ENCODE measurements at places on chromosomes 1 and 21. TPM values are rescaled to one million over a fixed set of nuclear protein-coding genes. Genes with fewer than 3 reads are reported as not detected.

- no peak for DNase-seq
These were observed 2.2 kb downstream of the COPA start for GRCh38 chr1:160340866-160341265.

The HPDL gene
- total RNA-seq = not detected

DNA sequence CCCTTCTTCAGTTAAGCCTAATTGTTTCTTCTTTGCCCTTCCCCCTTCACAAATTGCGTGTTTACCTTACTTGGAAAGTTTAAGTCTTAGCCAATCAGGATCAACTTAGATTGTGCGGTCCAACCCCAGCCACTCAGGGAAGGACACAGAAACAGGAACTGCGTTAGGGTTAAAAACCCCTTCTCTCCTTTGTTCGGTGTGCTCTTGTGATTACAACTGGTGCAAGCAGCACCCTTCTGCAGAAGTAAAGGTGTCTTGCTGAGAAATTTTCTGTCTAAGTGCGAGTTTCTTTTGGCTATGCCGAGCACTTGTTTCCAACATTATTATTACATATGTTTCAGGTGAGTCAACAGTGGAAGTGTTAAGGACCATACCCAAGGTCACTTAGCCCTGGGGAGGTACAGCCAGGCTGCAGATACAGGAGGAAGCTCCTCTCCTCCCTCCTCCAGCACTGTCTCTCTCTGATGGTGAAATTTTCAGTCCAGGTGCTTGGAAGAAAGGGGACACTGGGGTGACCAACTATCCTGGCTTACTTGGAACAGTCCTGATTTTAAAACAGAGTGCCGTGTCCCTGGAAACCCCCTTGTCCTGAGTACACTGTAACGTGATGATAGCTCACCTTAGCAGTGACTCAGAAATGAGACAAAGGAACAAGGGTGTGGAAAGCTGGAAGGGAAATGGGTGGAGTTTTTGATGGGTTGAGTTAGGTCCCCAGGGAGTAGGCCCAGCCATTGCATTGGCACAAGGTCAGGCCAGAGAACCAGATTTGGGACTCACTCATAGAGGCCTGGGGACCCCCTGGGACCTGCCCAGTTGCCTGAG is 68.7 kb upstream of the KLHDC7A start:
- DNase-seq = no peak

DNA sequence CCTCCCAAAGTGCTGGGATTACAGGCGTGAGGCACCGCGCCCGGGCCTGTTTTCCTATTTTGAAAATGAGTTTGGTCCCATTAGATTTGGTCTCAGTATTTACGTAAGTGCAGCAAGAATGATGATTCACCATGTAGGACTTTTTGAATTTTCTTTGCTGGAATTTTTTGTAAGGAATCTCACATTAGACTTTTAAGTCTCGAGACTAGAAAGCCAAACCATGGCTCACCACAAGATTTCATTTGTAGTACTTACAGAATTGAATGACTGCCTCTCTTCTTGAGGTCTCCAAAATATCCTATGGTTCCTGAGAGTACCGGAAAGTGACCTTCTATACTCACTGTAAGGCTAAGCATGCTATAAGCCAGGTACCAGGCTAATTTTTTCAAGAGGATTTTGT is 325 bp downstream of the OR14A2 start:
- DNase-seq = no peak

DNA sequence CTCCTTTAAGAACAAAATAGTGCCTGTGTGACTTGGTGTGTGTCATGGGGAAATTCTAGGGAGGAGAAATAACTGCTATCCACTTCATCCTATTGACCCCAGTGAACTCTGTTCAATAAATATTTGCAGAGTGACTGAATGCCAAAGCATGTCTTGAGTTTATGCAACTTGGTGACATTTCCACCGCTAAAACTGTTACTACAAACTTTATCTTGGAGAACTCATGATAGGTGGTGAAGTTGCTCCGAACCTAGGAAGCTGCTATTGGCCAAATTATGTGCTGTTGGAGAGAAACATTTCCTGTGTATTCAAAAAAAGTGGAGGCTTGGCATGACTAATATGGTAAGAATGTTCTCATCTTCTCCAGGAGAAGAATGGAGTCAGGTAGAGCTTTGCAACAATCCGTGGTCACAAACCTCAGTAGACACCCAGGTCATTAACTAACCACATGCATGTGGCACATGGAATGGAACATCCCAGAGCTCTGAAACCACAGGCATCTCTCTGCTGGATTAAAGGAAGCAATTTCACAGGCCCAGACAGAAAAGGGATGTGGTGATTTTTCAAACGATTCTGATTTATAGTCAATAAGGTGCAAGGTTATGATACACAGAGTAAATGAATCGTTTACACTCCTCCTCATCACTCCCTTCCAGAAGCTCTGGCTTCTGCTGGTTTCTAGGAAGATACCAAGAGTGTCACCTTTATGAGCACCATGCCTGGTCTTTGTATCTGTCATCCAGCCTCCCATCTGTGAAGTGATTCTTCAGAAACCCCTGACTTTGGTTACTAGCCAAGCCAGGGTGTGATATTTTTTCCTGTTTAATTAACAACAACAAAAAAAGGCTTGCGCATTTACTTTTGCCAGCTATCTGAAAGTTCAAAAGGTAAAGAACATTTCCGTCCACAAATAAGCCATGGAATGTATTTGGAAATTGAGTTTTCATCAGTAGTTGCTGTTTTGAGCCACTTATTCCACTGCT is 361.1 kb downstream of the TGFB2 start:
- no peak for DNase-seq

The BCAS2 gene
- 15.5 TPM for total RNA-seq

DNA sequence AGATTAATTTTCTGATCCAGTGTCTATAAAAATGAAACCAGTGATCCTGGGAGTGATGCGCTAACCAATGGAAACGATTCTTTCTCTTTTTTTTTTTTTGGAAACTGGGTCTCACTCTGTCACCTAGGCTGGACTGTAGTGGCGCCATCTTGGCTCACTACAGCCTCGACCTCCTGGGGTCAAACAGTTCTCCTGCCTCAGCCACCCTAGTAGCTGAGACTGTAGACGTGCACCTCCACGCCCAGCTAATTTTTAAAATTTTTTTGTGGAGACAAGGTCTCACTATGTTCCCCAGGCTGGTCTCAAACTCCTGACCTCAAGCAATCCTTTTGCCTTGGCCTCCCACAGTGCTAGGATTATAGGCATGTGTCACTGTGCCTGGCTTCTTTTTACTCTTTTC is 3.4 kb upstream of the RCC2 start:
- DNase-seq = no peak

DNA sequence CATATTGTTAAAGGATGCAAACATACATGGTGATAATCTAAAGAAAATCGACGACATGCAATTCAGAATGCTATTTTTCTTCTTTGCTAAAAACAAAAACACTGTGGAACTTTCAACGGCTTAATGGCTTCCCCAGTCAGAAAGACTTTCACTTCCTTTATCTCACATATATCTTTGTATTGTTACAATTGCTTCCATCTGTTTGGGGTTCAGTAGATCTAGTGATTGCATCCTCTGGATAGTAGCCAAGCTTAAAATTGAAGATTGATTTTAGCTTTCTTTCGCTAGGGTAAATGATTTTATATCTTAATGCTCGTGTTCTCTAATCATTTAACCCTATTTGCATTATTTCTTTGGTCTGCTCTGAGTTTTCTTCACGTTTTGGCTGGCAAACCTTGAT is 31.8 kb upstream of the ADAMTS1 start:
- DNase-seq = no peak

- DNase-seq = no peak
These were observed 16.2 kb downstream of the OLIG2 start for GRCh38 chr21:33041981-33042380.

GRCh38 chr1:27366113-27366410 is 699 bp downstream of the MAP3K6 start:
- peak; percentile 82 for DNase-seq

- no peak for DNase-seq
These were observed 21.3 kb upstream of the CCDC190 start for GRCh38 chr1:162882248-162882674.

- DNase-seq = peak; percentile 62
These were observed 34.5 kb downstream of the OR10R2 start for GRCh38 chr1:158506369-158506987.

- DNase-seq = no peak
These were observed 20.1 kb downstream of the KDM1A start for GRCh38 chr1:23039308-23039826.

The FCER1G gene
- 195 TPM for total RNA-seq

The PCNT gene
- total RNA-seq = 27.2 TPM

The OR2L3 gene
- total RNA-seq = not detected

- no peak for DNase-seq
These were observed 13.1 kb downstream of the ACTA1 start for GRCh38 chr1:229420765-229421164.

GRCh38 chr1:159318784-159319551 is 16.8 kb downstream of the FCER1A start:
- no peak for DNase-seq

The FCRL6 gene
- not detected for total RNA-seq

The FAM163A gene
- total RNA-seq = not detected

The PROK1 gene
- total RNA-seq = 12.9 TPM

The PGBD5 gene
- total RNA-seq = 27.9 TPM

The GPR157 gene
- total RNA-seq = 8.5 TPM

DNA sequence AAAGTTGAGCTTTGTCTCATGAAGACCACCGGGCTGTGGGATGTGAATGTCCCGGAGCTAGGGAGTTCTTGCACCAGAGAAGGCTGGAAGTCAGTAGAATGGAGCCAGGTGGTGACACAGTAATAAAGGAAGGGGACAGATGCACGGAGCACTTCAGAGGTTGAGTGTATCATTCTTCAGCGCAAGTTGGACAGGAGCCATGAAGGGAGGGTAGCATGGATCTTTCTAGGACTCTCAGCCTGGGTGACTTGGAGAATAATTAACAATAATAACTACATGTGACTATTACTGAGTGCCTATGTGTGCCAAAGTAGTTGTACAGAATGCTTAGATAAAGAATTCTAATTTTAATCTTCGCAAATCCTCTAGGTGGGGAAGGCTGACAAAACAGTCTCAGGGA is 258.7 kb upstream of the AJAP1 start:
- no peak for DNase-seq

GRCh38 chr1:31687601-31688000 is 16.2 kb downstream of the COL16A1 start:
- no peak for DNase-seq

The C8A gene
- not detected for total RNA-seq

The LCK gene
- 1.9 TPM for total RNA-seq

The CD1E gene
- 0.06 TPM for total RNA-seq

DNA sequence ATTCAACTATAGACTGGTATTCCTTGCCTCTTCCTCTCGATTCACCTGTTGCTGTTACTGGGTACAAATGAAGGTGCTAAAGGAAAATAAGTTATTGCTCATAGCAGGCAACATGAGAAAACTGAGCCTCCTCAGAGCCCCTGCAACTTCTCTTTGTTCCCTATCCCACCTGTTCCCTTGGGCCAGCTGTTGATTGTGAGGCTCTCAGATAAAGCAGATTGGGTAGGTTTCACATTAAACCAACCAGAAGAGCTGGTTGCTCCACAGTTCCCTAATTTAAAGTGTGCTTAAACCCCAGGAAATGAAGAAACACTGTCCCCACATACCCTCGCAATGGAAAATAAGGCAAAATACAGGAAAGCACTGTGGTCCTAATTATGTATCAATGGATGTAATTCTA is 4.8 kb downstream of the DEDD start:
- DNase-seq = no peak

DNA sequence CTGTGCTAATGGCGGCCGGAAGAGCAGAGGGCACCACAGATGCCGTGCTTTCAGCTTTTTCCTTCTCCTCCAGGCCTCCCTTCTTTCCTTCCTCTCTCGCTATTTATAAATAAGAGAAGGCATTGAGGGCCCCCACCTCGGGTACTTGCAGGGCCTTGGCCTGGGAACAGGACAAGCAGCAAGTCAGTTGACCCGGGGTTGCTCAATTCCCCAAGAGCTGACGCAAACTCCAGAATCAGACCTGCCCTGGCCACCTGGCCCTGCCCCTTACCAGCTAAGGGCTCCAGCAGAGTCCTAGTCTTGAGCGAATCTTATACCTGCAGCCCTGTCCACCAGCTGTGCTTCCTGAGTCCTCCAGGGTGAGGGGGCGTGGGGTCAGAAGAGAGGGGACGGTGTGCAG is 13.5 kb downstream of the TNFRSF1B start:
- peak; percentile 54 for DNase-seq

The GPR52 gene
- total RNA-seq = not detected

The NGF gene
- total RNA-seq = 1.7 TPM

- DNase-seq = no peak
These were observed 3.2 kb downstream of the S100A9 start for GRCh38 chr1:153360592-153361479.

- DNase-seq = no peak
These were observed 12.4 kb downstream of the FAM151A start for GRCh38 chr1:54610601-54611580.

- DNase-seq = no peak
These were observed 30.3 kb upstream of the KCNQ4 start for GRCh38 chr1:40753142-40753882.

GRCh38 chr1:3942416-3943122 is 42.5 kb upstream of the C1orf174 start:
- DNase-seq = no peak

DNA sequence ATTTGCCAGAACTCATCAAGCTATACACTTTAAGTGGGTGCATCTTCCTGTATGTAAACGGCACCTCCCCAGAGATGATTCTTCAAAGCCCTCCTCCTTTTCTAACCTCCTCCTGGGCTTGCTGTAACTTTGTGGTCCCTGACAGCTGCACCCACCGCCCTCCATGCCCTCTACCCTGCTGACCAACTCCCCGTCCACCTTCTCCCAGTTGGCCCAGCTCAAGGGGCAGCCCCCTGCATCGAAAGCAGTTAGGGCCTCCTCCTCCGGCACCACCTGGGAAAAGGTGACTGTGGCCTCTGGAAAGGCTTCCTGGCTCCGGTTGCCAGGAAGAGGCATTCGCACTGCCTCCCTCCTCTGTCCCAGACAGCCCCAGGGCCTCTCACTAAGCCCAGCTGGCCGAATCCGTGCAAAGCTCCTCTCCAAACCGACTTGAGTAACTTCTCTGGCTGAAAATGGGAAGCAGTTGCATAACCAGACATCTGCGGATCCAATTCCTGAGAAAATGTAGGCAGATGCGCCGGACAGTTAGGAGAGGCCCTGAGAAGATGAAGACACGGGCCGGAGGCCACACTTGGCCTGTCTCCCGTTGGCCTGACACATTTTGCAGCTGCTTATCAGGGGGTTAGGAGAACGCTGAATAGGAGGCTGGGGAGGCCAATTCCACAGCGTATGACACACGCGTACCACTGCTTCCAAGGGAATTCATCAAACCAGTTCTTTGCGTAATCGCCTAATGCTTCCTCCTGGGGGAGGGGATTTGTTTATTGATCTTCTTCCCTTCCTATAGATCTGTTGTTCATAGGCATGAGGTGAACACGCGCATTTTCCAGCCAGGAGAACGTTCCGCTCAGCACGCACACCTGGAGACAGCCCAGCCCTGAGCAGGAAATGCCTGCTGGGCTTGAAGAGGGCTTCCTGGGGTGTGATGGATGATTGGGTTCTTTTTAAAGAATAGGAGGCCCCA is 48.7 kb upstream of the COL6A2 start:
- DNase-seq = no peak

The SELP gene
- 2.9 TPM for total RNA-seq

- no peak for DNase-seq
These were observed 87.1 kb downstream of the SLC5A9 start for GRCh38 chr1:48309564-48310082.

GRCh38 chr1:170067253-170067819 is 7.2 kb downstream of the KIFAP3 start:
- DNase-seq = no peak

The RUNX3 gene
- total RNA-seq = 3.1 TPM

GRCh38 chr1:195188821-195189220 is 1419.4 kb downstream of the KCNT2 start:
- DNase-seq = no peak

- no peak for DNase-seq
These were observed 5.2 kb downstream of the DUSP10 start for GRCh38 chr1:221736714-221737113.

Measured in adrenal gland (tissue), 19 donors.